Left lobe of liver (tissue), 2 donors: ENCODE measurements at places on chromosomes 6 and 20. TPM values are rescaled to one million over a fixed set of nuclear protein-coding genes. Genes with fewer than 3 reads are reported as not detected.

- no peak for DNase-seq
Observed at GRCh38 chr6:5869261-5869660, 137.5 kb downstream of the NRN1 start.

- DNase-seq: peak; percentile 60
Observed at GRCh38 chr20:53579581-53580375, 13.9 kb downstream of the ZNF217 start.

DNA sequence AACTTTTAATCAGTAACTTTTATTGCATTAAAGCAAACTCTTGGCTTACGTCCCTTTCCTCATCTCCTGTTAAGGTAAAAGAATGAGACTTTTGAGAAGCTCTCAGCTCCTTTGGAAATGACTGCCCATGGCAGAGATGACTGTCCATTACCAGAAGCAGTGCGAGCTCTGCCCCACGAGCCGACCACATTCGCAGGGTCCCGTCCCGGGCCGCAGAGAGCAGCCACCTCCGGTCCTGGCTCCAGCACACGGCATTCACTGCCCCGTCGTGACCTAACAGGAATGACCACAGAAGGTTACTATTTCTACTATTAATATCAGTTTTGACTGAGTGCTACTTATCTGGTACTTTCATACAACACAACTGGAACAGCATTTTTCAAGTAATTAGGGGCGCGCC, 63.4 kb downstream of the WDR27 start:
- DNase-seq: no peak

C20orf204 gene
- total RNA-seq: 0.68 TPM
